Suppressor macrophage (primary cell): ENCODE measurements at places on chromosomes 1 and 21.
A peak's percentile ranks its signal among the peaks of the same experiment; 100 is the strongest.

DNA sequence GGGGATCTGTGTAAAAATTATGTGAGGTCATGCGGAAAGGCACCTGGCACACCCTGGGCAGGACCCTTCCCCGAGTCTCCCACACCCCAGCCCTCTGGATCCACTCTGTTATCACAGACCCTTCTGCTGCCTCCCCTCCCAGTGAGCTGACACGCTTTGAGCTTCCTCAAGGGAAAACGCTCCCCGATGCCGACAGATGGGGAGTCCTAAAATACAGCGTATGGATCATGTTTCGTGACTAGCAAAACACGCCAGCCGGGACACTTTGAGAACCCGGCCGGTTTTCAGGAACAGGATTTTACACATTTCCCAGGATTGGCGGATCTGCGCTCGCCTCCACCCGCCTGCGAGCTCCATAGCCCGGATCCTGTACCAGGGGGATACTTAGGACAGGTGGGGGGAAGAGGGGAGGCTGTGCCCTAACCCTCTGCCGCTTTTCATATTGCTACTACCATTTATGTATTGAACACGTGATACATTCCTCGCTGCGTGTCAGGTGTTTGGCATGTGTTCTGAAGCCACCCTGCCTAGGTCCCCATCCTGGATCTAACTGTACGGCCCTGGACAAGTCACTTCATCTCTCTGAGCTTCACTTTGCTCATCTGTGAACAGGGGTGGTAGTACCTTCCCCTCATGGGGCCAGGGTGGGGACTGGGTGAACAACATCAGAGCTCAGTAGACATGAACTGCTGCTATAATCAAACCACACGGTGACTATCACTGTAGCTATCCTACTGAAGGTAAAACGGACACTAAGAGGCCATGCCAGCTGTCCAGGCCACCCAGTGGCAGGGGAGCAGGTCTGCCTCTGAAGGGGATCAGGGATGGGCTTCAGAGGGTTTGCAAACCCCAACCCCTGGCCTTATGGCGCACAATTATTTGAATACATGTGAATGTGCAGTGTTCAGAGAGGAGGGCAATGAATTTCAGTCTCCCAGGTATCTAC, 63.2 kb downstream of the SSBP3 start:
- DNase-seq: no peak

DNA sequence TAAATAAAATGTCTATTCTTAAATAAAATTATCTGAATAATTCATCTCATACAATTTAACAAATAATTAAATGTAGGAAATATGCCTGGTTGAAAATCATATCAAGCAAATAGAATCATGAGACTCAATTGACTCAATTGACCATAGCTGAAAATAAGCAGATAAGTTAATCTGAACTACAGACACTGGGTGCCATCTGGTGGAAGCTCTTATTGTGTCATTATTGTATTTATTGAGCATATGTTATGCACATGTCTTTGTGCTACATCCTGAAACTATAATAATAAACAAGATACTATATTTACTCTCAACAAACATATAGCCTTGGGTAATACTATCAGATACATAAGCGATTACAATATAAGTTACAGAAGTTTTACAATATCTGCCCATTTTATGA, 41.0 kb downstream of the BRINP3 start:
- DNase-seq: no peak

GRCh38 chr1:240098534-240098933, 6.9 kb downstream of the FMN2 start:
- DNase-seq: no peak

GRCh38 chr1:61187352-61188086, 105.2 kb downstream of the NFIA start:
- DNase-seq: no peak

DNA sequence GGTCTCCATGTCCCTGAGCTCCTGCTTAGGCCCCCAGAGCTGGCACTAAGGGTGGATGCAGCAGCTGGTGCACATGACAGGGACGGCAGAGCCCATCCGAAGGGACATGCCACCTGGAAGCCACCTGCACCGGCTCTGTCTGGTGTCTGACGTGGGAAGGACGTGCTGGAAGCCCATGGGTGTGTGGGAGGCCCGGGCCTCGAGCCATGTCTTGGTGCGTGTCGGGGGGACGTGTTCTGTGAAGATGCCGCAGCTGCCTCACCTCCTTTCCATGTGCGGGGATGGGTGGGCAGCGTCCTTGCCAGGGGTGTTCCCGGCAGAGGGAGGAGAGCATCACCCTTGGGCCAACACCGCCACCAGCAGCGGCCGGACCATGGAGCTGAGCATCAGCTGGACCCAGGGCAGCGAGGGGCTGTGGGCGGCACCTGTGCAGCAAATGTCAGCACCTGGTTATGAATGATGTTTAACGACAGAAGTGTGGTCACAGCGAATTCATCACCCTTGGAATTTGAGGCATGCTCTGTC, 15.5 kb upstream of the POFUT2 start:
- no peak for DNase-seq

DNA sequence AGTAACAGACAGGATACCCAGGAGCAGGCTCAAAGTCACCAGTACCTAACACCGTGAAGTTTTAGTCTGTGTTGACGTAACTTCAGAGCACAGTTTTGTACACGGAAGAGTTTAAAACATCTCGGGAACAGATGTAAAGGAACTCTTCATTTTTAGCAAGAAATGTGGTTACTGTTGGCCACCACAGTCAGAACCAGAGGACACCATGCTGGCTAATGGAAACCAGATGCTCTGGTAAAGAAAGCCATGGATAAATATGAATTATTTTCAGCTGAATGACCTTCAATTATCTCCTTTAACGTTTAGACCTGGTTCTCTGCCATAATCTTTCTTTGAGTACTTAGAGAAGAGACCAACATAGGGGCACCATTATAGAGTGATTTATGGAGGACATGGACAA, 115.9 kb downstream of the NTMT2 start:
- no peak for DNase-seq

DNA sequence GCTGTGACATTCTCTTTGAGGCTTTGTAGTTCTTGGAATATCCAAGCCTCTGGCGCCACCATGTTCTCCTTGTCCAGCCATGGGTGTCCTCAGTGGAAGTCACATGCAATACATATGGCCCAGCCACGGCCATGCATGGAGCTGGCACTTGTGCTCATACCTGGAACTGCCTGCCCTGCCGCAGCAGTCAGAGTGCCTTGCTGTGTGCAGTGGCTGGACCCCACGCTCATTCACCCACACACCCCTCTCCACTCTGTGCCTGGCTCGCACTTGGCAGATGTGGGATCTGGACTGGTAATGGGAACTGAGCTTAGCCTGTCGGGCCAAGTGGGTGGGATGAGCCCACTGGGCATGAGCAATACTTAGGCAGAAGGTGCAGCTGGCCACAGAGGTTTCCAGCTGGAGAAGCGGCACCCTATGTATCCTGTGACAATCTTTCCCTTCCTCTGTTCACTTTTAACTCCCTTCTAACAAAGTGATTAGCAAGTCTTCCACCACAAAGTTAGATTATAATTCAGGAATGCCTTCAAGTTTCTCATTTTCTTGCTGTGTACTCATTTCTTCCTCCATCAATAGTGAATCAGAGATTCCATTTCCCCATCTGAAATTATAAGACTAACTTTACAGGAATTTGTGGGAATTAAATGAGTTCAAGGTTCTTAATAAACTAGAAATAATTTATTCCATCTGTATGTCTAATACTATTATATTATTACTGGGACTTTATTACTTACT, 351.6 kb upstream of the NCAM2 start:
- DNase-seq: no peak

GRCh38 chr1:151860504-151861187, 7.1 kb upstream of the THEM5 start:
- no peak for DNase-seq

DNA sequence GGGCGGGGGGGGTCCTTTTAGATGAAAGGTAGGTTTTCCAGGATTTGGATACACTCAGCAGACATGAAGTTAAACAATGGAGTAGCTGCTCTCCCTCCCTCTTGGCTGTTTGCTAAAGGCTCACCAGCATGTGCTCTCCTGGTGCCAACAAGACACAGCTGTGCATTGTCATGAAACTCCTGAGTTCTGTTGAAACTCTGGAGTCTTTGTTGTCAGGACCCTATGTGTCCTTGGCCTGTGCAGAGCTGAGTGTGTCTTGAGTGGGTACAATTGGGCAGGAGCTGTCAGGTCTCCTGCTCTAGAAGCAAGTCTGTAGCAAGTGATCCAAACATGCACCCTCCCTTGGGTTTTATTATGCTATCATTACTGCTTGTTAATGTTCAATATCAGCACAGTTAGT, 12.7 kb downstream of the TBX19 start:
- DNase-seq: no peak

DNA sequence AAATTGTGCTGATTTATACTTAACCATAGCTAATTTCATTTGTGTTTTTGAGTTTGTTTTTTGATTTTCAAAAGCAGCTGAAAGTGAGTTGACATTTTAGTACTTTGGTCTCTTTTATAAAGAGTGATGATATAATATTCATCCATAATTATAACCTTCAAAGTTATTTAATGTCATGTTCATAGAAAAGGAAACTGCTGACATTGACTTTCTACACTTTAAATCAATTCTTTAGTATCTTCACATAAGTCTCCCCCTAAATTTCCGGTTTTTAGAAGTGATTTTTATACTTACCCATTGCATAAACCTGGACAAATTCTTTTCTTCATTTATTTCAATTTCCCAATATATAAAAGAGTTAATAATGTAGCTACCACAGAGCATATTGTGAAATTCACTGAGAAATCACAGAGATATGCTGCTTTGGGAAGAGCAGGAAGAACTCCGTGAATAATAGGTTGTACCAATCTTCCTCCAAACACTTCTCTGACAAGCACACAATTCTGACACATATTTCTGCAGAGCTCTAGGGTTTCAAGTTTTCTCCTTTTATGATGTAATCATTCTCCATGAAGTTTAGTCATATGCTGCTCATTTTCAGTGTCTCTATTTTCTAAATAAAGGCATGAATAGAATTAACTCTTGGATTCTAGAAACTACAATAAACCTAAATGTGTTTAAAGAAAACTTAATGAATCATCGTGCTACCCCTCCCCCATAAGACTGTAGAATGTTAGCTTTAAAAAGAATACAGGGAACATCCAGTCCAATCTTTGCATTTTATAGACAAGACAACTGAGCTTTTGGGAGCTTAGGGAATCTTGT, 25.6 kb upstream of the CDC42BPA start:
- DNase-seq: peak; percentile 3

DNA sequence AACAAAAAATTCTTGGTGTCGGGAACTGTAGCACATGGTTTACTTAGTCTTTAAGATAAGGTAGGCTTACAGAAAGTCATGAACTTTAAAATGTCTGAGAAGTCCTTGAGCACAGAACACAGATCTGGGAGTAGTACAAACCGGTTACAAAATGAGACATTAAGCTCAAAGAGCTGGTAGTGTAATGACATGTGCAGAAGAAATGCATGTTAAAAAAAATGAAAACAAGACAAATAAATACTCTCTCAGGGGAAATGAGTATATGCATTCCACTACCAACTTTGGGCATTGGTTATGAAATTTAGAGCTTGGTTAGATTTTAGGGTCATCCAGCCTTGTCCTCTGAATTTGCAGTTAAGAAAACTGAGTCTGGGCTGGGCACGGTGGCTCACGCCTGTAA, 91.5 kb upstream of the F3 start:
- DNase-seq: no peak

DNA sequence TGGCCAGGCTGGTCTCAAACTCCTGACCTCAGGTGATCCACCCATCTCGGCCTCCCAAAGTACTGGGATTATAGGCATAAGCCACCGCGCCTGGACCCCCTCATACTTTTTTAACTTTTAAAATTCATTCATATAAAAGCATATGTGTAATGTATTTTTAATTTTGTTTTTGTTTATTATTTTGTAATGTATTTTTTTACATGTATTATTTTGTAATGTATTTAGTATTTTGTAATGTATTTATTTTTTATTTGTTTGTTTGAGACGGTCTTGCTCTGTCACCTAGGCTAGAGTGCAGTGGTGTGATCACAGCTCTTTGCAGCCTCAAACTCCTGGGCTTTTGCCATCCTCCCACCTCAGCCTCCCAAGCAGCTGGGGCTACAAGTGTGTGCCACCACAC, 12.0 kb upstream of the BRWD1 start:
- no peak for DNase-seq

DNA sequence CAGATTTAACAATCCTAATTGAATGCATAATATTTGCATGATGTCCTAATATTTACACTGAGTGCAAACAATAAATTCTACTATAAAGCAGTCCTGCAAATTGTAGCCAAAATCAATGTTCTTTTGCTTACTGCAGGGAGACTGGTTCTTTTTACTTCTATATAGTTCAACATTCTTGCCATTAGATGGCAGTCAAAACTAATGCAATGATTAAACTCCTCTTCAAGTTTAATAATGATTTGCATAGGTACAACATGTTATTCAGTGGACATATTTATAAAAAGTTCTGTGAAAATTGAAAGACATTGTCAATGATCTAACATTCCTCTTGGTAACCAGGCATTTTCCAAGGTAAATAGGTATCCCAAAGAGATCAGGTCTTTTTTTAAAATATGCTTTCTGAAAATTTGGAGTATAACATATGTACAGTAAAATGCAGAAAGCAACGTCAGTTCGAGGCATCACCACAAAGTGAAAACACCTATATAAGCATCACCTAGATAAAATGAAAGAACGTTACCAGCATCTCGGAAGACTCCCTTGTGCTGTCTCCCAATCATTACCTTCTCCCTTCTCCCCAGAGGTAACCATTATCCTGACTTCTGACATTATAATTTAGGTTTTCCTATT, 9.8 kb upstream of the FNBP1L start:
- peak; percentile 37 for DNase-seq

DNA sequence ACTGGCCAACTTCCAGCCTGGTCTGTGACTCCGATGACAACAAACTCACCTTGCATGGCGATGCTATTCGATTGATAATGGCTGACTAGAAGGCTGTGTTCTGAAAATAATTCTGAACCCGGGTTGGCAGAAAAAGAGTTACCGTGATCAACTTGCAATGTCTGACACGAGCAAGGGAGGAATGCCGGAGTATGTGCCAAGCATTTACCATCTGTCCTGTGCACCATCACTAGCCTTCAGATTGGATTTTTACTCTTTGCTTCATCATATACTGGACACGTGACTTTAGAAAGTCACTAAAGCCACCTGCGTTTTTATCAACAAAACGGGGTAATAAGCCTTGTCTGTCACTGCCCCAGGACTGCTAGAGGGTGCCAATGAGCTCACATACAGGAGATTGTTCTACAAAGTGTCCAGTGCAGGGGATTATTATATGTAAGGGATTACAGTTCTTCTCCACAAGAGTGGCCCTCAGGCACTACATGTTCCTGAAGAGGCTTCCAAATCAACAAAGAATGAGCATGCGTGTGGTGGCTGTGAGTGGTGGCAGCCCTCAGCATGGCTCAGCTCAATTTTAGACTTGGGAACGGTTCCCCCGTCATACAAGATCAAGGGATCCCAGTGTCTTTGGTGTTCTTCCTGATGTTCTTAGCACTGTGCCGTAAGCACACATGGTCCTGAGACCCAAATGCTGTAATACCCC, 35.8 kb downstream of the SSBP3 start:
- DNase-seq: no peak

- no peak for DNase-seq
These were observed 186.9 kb downstream of the PSMG1 start for GRCh38 chr21:38996355-38996754.

- DNase-seq: peak; percentile 90
These were observed 89.0 kb upstream of the PPM1J start for GRCh38 chr1:112803906-112804762.

- DNase-seq: peak; percentile 65
These were observed 11.4 kb upstream of the BCAR3 start for GRCh38 chr1:93692983-93693591.

- DNase-seq: no peak
These were observed 196.4 kb upstream of the GREM2 start for GRCh38 chr1:240808381-240808780.
